ENCODE measurements at places on chromosomes 12 and 14.

DNA sequence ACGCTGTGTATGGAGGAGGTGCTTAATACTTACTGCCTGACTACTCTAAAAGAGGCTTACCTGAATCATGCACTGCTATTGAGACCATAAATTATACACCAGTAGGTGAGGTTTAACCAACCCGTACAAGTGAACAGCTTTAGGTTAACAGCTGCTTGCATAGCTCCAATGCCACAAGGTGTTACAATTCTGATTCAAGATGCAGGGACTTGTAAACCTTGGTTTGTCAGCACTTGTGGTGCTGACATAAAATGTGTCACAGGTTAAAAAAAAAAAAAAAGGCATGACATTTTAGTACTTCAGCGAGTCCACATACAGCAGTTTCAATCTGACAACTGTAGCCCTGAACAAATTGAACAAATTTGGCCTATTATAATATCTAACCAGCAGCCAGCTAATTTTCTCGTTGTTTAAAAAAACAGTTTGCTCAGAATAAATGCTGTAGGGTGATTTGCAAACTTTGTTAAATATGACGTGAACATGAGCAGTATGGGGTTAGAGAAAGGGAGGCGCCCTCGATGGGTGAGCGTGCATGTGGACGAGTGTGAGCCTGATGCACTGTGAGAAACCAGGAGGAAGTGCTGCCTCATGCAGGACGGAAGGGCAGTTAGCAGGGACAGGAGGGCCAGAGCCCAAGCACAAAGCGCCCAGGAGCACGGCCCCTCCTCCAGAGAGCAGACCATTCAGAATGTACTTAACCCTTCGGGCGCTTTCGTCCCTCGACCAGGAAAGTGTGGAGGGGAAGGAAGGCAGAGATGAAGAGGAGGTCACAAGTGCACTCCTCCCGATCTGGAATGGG, 44.7 kb downstream of the TCHP start:
- DNase-seq: no peak

GRCh38 chr12:106297681-106298080, 4.9 kb upstream of the TCP11L2 start:
- no peak for DNase-seq

DNA sequence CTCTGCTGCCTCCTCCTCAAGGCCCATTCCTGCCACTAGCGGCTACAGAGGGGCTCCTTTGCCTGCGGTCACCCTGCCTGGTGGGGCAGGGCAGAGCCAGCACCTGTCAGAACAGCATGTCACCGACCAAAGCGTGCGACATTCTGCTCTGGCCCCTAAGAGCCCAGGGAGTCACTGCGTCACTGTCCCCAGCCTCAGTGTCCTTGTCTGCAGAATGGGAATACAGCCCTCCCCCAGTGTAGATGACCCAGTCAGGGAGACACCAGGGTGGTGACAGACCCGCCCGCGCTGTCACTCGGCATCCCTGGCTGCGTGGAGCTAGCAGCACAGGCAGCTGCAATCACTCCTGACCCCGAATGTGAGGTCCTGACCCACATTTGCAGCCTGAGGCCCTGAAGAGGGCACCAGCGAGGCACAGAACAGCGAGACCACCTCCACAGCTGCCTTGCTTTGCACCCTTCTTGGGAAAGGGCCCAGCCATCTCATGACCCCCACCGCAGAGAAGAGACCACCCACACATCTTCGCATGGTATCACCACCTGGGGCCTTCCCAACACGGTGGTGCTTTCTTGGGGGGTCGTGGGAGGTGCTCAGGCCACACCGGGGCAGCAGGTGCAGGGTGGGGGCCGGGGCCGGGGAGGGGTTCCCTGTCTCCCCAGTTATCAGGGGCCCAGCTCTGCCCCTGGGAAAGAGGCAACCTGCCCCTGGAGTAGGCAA, 2.5 kb downstream of the AHNAK2 start:
- no peak for DNase-seq

- DNase-seq: no peak
These were observed 6.3 kb downstream of the IPO4 start for GRCh38 chr14:24182110-24182882.

Data from NCI-H187 (cell line).